ENCODE measurements at places on chromosomes 5 and 9. TPM values are rescaled to one million over a fixed set of nuclear protein-coding genes. Genes with fewer than 3 reads are reported as not detected.

GRCh38 chr9:83410701-83411100, 127.5 kb downstream of the FRMD3 start:
- DNase-seq, result no peak

- DNase-seq, result no peak
Measured at GRCh38 chr5:173659423-173659822, 43.0 kb upstream of the BOD1 start.

Gene NHP2
- 75.8 TPM for total RNA-seq

Gene IDNK
- total RNA-seq, result 6.5 TPM

Gene GABRB2
- 71.7 TPM for total RNA-seq

DNA sequence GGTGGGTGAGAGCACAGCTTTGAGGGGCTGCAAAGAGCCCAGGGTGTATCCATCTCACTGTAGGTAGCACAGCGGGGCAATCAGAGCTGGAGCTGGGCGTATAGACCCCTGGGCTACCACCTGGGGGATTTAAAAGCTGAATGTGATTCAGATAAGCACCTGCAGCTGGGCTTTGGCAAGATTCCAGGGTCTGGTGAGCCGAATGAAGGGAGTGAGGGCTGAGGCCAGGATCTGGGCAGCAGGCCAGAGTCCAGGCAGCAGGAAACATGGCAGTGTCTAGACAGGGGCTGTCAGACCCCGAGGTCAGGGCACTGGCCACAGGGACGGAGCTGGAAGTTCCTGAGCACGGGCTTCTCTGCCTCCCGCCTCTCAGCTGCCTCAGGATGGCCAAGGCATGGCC, 8.7 kb downstream of the ASS1 start:
- no peak for DNase-seq

GRCh38 chr9:13430368-13431221, 151.1 kb upstream of the MPDZ start:
- DNase-seq, result no peak

Gene GRM6
- total RNA-seq, result under 0.01 TPM

- DNase-seq, result no peak
Measured at GRCh38 chr5:179484201-179484600, 66.2 kb upstream of the RUFY1 start.

Gene PCDH1
- 41.2 TPM for total RNA-seq

- no peak for DNase-seq
Measured at GRCh38 chr5:139210585-139210984, 12.4 kb upstream of the SIL1 start.

DNA sequence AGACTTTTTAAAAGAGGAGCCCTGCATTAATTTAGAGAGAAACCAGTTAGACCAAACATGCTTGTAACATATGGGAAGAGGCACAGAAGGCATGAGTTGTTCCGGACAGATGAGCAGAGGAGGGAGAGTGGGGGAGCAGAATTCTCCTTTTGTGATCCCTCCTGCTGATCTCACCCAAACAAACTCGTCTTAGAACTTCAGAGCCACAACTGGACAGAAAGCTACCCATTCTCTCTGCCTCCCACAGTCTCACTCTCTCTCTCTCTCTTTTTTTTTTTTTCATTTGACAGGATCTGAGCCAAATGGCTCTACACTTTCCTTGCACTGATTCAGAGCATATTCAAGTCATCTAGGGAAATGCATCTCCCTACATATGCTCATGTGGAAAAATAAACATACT, 196.0 kb upstream of the PAPPA start:
- DNase-seq, result no peak

Gene GPR150
- total RNA-seq, result not detected

GRCh38 chr5:160280384-160281095, 31.8 kb downstream of the CCNJL start:
- no peak for DNase-seq

DNA sequence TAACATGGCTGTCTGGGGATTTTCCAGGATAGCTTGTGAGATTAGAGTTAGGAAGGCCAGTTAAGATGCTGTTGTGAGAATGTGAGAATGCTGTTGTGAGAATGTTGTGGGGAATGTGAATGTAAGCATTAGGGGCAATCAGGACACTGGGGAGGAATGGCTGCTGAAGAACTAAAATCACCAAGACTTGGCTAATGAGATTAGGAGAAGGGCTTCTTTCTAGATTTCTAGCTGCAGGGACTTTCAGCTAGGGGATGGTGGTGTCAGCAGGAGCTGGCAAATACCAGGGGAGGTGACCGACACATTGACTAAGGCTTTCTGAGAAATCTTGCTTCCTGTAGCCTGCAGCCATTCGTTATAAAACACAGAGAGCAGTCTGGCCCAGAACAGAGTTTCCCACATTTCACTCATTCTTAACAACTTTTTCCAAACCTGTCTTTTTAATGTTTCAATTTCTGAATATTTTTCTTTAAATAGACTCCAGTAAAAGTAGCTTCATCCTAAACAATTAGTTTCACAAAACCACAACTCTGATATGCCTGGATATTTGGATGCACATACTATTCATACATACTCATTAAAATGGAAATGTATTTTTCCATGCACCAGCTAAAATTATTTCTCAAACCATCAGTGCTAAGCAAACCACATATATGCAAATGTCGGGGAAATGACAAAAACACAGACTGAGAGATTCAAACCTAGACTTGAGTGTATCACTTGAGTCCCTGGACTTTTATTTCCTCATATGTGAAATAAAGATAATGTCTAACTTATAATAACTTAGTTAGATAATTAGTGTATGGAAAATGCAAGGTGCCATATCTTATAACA, 89.3 kb upstream of the TNC start:
- no peak for DNase-seq

- no peak for DNase-seq
Measured at GRCh38 chr9:113648048-113648447, 184.5 kb downstream of the RGS3 start.

Gene LECT2
- total RNA-seq, result not detected

- no peak for DNase-seq
Measured at GRCh38 chr9:35162605-35163315, 951 bp downstream of the UNC13B start.

DNA sequence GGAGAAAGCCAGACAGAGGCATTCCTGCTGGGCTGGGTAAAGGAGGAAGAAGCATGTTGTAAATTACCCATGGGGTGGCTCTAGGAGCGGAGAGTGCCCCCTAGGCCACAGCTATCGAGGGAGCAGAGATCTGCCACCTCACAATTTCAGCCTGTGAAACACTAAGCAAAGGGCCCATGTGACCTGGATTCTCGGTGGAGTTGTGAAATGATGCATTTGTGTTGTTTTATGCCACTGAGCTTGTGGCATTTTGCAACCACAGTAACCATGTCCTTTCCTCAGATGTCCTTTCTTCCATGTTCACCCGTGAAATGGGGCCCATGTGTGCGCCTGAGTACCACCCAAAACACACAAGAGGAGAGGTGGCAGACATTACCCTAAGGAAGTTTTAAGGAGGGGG, 159.3 kb downstream of the SYK start:
- DNase-seq, result no peak

Gene OTULINL
- 18.8 TPM for total RNA-seq

DNA sequence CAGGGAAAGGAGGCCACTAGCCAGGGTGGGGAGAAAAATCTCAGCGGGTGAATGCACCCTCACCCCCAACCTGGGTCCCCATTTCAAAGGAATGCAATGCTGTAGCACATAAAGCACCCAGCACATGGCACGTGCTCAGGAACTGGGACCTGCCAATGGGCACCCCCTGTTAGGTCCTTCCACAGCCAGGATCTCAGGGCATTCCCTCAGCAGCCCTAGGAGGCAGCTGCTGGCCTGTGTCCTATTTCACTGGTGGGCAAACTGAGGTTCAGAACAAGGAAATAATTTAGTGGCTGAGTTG, 8.8 kb downstream of the DNM1 start:
- DNase-seq, result no peak

Gene BAAT
- total RNA-seq, result under 0.01 TPM

- no peak for DNase-seq
Measured at GRCh38 chr9:136169495-136169894, 35.4 kb downstream of the LHX3 start.
